CD4-positive, alpha-beta T cell treated with Interleukin-1 beta for 1 hour (primary cell): ENCODE measurements at places on chromosomes 7 and 10.

DNA sequence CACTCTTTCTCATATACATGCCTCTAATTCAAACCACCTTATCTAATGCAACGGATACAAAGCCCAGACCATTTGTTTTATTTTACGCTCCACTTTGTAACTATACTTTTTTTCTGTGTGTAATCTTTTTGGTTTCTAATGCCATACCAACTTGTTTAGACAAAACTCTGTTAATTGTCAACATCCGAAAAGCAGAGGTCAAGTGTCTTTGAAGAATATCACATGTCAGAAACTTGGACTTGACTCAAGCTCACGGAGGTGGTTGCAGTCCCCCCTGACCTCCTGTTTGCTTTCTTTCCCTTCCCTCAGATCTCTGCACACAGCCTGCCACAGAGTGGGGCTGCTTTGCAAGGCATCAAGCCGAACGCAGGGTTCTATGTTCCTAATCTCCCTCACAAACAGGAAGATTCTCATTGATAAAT, 698.9 kb downstream of the PARD3 start:
- no peak for DNase-seq

GRCh38 chr7:91912494-91912893, 28.2 kb upstream of the AKAP9 start:
- DNase-seq: no peak

GRCh38 chr10:10778959-10779358, 238.7 kb upstream of the CELF2 start:
- DNase-seq: no peak

DNA sequence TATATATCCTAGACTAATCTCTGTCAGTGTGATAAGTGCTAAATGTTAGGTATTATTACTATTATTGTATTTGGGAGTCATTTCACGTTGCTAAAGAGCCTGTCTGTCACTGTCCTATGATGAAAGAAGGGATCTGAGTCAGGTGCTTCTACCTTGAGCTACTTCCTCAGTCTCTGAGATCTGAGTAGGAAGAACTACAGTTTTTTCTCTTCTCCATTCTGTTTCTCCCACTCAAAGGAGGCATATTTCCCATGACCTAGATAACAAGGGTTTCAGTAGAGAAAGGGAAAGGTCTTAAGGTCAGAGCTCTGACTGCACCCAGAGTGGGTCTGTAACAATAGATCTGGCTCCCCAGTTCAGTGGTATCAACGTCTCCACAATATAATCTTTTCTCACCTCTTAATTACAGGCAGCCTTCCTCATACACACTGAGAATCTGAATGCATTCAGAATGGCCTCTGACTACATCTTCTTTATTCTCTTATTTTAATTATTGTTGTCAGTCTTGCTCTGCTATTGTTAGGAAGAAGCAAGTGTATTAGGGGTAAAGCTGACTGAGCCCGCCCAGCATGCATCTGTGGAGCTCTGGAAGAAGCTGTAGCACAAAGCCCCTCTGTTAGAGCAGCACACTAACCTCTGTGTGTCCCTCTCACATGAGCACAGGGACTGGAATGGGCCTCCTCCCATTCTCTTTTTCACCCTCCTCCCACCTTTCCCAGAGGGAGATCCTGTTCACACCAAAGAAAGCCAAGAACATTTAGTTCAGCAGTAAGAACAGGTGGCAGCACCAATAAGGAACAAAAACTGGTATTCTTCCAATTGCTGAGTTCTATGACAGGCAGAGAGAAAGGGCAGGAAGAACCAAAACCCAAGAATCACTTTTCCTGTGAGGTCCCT, 38.1 kb downstream of the USP54 start:
- no peak for DNase-seq

DNA sequence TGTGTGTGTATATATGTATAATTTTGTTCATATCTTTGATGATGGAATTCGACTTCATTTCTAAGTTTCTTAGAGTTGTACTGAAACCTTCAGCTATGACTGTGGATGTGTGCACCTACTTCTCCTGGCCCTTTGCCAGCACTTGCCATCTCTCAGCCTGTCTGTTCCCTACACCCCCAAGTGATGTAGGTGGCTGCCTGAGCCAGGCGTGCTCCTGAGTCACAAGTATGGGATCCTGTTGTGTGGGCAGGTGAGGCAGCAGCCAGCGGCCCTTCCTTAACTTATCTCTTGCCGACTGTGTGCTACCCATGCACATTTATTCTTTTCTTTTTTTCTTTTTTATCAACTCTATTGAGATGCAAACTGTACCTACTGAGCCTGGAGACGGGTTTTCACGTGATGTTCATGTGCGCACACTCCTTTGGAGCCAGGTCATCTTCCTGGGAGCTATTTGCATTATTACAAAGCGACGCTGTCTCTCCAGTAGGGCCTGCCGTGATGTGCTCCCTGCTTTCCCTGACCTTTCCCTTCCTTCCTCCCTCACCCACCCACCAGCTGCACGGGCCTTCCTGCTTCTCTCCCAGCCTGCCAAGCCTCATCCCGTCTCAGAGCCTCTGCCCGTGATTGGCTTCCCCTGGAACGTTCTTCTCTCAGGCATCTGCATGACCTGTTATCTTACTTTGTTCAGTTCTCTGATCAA, 31.3 kb upstream of the GALNT11 start:
- no peak for DNase-seq

DNA sequence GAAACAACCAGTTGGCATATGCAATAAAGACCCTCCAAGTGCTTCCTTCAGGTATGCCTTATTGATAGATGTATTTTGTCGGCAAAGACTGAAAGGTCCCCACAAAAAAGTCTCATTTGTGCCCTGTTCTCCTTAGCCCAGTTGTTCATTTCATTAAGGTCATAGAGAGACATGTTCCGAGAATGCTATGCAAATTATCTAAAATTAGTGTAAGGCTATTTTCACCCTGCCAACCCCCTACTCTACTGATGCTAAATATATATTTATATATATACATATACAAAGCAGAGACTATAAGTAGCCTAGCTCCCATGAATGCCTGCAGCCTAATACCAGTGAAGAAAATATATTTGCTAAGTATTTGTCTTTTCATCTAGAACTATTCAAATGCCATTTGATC, 96.7 kb upstream of the ADO start:
- no peak for DNase-seq

DNA sequence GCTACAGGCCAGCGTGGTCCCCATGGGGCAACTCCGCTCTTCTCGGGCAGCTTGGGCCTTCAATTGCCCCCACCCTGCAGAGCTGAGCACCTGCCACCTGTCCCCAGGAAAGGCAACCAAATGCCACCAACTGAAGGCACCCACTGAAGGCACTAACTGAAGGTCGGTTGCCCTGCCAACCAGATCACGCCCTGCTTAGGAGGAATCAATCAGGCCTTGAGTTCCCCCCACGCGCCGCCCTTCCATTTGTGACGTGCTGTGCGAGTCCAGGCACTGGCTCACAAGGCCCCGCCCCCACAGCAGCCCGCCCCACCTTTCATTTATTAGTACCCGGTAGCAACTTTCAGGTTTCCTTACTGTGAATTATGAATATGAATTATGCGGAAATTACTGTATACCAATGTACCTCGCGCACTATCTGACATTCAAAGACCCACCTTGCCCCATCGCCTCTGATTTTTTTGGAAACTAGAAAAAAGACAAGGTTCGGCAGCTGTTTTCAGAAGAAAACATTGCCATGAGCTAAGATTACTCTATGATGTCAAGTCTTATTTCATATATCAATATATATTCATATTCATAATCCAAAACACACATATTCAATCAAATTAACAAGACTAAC, 83.6 kb upstream of the ABI1 start:
- no peak for DNase-seq
